CD4-positive, alpha-beta T cell treated with Interferon alpha-2 for 1 hour (primary cell): ENCODE measurements at places on chromosomes 16 and 17.
A peak's percentile ranks its signal among the peaks of the same experiment; 100 is the strongest.

DNA sequence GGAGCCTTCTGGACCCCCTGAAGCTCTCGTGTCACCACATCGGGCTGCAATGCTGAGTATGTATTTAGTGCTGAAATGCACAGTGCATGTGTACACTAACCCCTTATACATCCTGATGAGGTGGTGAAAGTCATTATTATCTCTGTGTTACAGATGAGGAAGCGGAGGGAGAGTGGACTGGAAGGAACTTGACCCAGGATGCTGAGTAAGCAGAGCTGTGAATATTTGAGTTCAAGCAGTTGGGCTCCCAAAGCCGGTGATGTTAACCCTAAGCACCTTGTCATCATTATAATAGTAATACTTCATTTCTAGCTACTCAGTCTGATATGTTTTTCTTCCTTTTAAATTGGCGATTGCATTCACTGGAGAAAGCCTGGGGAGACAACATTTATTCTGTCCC lies 25.9 kb upstream of the NKD1 start:
- DNase-seq: no peak

DNA sequence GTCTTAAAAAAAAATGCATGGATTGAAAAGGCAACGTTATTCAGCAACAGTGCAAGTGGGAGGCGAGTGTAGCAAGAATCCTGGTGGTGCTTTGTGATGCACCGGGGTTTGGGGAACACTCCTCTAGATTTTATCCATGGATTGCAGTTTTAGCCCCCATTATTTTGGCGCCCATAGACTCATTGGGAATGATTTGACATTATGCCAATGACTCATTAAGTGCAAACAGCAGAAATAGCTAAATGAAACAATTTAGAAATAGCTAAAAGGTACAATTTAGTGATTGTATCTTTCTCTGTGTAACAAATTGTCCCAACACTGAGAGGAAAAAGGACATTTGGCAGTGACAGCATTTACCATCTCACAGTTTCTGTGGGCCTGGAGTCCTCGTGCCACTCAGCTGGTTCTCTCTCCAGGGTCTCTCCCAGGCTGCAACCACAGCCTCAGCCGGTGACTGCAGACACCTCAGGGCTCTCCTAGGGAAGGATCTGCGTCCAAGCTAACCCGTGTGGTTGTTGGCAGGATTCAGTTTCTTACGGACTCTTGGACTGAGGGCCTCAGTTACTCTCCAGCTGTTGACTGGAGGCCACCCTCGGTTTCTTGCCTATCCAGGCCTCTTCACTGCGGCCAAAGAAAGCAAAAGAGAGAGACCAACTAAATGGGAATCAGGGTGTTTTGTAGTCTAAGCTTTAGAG lies 398.7 kb downstream of the SNX29 start:
- no peak for DNase-seq

GRCh38 chr17:65198653-65199382 lies 61.6 kb downstream of the RGS9 start:
- peak; percentile 70 for DNase-seq

DNA sequence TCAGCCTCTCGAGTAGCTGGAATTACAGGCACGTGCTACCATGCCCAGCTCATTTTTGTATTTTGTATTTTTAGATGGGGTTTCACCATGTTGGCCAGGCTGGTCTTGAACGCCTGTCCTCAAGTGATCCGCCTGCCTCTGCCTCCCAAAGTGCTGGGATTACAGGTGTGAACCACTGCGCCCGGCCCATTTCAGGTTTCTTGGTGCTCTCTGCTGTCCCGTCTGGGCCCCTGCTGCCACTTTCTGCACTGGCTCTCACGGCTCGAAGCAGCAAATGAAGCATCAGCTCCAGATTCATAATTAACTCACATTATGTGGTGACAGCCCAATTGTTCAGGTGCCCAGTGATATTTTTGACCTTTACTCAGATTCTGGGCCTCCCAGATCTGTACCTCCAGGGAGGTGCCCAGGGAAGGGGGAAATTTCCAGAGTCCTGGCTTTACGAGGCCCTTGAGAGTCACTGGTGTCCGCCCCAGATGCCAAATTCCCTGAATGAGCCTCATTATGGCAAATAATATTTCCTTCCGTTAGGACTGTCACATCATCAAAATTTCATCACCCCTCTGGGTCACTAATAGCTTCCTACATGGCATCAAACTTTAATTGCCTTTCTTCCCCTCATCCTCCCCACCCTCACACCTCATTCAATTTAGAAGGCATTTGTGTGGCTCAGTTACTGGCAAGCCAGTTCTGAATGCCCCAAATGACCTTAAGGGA lies 9.0 kb downstream of the SDK2 start:
- no peak for DNase-seq

DNA sequence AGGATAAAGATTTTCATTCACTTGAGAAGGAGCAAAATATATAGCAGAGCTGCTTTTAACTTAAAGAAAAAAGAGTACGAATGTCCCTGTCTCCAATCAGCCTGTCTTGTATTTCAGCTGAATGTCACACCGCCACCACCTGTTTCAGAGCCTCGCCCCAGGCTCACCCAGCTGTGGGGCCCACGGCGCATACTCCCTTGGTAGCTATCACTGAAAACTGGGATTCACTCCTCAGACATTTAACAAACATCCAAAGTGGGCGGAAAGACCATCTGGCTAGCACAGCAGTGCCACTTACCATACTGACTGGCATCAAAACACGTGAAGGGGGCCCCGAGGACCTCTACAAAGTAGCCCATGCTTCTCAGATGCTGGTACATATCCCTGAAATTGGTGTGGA lies 25.4 kb upstream of the SLC38A8 start:
- no peak for DNase-seq

GRCh38 chr16:24853169-24853824 lies 7.5 kb downstream of the SLC5A11 start:
- DNase-seq: no peak

DNA sequence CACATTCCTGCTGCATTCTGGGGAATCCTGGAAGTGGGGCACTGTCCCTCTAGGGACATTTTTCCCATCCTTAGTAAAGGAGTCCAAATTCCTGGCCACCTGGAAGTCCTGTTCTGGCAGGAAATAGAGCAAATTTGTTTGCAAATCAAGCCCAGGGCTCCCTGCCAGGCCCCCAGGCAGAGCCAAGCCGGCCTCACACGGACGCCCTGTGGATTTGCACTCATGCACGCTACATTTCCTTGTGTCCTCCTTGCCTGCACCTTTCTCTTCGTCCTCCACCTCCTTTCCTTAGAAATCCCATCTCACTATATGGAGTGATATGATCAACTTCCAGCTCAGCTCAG lies 7.0 kb upstream of the CALB2 start:
- no peak for DNase-seq

GRCh38 chr16:89369266-89369895 lies 121.0 kb downstream of the ANKRD11 start:
- DNase-seq: no peak

DNA sequence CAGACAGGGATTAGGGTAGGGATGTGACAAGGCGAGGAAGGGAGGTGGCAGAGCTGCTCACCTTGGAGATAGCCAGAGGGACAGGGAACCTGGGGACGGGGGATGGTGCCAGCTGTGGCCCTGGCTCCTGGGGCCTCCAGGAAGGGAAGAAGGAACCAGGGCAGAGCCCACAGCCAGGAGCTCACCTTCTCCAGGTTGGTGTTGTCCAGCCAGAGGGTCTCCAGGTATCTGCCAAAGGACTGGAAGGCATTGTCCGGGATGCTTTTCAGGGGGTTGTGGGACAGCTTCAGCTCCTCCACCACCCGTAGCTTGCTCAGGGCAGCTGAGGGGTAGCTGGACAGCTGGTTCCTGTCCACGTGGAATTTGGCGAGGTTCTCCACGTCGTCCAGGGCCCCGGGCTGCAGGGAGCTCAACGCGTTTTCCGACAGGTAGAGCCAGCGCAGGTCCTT lies 801 bp downstream of the CHAD start:
- DNase-seq: no peak

- no peak for DNase-seq
These were observed 763 bp upstream of the SOX9 start for GRCh38 chr17:72119873-72120641.

GRCh38 chr17:13027246-13027645 lies 9.4 kb upstream of the ELAC2 start:
- DNase-seq: no peak

DNA sequence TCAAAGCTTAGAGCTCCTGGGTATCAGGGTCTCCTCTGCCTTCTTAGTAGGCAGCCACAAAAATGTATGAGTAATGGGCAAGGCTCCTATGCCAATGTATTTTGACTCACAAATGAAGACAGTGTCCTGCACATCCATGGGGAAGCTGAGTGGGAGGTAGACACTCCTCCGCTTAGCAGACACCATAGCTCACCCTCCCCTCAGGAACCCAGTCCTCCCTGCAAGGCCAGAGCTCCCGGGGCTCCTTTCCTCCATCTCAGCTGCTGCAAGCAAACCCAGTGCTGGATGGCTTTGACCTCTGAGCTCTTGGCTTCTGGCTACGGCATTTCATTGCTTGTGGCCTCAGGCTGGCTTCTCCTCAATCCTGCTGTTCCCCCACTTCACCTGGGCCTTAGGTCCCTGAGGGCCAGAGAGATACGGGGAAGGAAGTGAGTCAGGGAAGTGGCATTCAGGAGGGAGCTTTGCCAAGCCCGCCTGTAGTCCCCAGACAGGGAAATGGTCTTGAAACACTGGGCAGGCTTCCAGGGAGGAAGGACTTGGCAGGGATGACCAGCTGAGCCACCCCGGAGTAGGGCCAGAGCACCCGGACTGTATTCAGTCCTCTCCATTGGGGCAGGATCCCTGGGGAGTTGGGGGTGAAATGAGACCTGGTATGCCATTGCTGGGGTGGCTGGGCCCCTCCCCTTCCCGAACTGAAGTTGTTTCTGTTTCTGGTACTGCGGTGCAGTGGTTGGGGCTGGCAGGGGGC lies 4.5 kb downstream of the ABCC3 start:
- no peak for DNase-seq
